ENCODE measurements at places on chromosomes 6 and 20.

DNA sequence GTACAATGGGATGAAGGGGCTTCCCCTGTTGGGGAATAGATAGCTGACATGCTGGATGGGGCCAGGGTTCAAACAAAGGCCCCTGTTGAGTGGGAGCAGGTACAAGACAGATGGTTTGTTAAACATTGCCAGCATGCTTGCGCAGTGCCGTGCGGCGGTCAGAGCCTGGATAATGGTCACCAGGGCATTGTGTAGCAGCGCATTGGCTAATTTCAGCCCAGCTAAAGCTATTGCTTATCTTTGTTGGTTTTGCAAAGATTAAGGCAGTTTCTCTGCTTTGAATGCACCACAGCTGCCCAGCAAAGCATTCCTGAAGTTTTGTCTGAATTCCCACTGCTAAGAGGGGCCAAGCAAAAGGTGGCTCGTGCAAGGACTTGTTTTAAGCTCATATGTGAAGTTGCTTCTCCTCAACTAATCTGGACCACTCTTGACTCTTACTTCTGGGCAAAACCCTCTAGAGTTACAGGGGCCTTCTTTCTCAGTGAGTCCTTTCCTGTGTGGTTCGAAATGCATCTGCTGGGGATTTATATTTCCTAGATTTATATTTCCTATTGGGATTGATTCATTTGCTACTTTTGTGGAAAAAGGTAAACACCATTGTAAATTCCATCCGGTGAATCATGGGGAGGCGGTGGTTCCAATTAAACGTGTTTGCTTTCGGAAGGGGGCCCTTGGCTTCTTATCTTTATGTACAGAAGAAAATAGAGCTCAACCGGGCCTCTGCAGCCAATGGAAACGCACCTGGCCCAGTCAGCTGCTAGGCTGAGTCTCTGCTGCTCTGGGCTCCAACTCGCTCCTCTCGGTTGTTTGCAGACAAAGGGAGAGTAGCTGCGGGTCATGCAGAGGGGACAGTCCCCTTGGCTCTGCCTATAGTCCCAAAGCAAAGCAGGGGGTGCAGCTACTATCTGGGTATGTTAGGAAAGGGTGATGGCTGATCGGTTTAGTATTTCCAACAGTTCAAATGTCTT is 72.1 kb downstream of the FOXA2 start:
- no peak for DNase-seq

GRCh38 chr6:53335224-53335994 is 13.3 kb downstream of the ELOVL5 start:
- no peak for DNase-seq

DNA sequence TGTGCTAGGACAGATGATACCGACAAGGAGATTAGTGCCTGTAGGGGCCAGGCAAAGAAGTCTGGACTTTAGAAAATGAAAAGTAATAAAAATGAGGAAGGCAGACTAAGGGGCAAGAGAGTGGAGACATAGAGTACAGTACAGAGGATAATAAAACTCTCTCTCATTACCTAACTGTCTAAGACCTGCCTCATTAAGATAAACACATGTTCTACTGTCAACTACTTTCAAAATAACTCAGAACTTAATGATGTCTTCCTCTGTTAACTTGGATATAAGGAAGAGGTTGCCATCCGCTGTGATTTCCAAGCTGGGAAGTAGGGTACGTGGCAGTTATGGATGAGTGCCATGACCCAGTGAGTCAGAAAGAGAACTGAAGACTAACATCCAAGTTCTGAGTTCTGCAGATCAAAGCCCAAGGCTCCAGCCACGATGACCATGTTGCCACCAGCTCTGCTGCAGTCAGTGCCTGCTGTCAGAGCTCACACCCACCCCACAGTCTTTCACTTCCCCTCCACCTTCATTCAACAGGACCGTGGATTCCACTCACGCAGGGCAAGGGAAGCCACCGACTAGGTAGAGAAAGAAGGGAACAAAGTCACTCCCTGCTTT is 81.8 kb downstream of the KIF16B start:
- peak; percentile 80 for DNase-seq

GRCh38 chr6:39084506-39084905 is 30.5 kb downstream of the SAYSD1 start:
- DNase-seq, result no peak

DNA sequence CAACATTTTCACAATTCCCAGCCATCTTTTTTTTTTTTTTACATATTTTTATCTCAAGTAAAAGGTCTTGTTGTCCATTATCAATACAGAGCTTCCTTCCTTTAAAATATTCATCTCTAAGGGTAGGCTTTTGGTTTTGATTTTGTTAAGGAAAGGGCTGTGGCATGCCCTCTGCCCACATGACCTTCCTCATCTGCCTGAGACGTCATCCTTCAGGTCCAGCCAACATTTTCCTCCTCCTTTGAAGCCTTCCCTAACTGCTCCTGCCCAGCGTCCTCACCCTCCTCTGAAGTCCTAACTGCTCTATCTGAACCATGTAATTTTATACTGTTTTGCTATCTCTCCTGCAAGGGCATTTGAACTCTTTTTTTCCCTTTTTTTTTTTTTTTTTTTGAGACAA is 73.9 kb upstream of the TGM3 start:
- DNase-seq, result no peak

DNA sequence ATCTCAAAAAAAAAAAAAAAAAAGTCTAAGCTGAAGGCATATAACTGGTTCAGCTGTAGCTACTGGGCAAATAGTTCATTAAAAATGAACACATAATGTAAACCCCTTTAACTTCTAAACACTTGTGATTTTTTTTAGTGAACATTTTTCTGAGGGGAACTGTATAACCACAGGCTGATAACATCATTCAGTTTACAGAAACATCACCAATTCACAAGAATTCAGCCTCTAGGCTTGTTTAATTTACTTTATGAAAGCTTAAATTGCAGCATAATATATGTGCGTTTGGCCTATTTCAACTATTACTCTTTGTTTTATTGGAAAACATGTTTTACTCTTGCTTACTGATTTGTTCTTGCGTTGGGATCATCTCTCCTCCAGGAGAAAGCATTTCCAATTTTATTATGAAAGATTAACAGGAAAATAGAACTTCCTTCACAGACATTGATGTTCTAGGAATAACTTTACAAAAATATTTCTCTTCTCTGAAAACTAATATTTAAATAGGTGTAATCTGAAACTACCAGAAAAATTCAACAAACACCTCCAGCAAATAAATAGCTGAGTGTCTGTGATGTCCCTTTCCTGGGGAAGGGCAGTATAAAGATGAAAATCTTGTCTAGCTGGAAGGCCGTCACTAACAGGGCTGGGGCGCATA is 284.5 kb downstream of the UST start:
- no peak for DNase-seq

DNA sequence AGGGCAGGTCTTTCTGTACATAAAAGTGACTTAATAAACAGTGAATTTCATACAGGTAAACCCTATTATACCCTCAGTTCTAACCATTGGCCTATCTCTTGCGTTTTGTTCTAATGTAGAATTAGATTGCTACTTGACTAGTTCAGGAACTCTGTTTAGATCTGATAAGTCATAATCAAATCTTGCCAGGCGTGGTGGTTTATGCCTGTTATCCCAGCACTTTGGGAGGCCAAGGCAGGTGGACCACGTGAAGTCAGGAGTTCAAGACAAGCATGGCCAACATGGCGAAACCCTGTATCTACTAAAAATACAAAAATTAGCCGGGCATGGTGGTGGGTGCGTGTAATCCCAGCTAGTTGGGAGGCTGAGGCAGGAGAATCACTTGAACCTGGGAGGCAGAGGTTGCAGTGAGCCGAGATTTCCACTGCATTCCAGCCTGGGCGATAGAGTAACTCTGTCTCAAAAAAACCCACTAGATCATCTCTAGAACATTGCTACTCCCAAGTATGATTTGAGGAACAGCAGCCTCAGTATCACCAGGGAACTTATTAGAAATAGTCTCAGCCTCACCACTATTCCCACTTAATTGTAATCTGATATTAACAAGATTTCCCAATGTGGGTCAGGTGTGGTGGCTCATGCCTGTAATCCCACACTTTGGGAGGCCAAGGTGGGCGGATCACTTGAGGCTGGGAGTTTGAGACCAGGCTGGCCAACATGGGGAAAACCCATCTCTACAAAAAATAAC is 12.2 kb downstream of the GTPBP2 start:
- no peak for DNase-seq

DNA sequence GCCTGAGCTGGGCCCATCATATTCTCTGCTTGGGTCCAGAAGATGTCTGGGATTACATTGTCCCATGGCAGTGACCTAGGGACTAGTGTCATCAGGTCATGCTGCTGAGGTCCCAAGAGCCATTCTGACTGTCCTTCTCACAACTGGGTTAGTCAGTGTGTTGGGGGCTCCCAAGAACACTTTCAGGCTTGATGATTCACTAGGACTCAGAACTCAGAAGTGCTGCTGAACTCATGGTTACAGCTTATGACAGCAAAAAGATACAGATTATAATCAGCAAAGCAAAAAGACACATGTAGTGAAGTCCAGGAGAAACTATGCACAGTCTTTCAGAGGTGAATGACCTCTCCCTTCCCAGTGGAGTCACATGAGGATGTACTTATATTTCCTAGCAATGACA is 107.8 kb downstream of the SYNE1 start:
- DNase-seq, result peak; percentile 15

- DNase-seq, result no peak
Measured at GRCh38 chr6:95803889-95804288, 211.9 kb upstream of the FUT9 start.

DNA sequence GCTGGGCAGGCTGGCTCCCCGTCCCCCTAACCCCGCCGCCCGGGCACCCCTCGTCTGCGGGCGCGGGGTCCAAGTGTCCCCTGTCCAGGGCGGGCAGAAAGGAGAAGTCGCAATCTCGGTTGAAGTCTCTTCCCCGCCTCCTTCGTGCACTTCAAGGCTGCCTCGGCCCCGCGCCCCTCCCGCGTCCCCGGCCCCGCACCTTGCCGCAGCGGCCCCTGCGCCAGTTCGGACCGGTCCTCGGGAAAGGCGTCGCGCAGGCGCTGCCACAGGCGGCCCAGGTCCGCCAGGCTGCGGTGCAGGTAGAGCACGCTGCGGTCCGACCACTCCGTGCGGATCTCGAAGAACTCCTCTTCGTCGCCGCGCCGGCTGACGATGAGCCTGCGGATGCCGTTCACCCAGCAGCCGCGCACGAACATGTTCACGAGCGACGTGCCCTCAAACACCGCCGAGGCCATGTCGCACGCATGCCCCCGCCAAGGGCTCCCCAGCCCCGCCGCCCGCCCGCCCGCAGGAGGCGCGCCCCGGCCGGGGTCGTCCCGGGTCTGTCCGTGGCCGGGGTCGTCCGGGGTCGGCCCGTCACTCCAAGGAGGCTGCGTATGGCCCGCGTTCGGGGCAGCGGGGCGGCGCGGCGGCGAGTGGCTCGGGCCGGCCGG is at the start of gene PXDC1:
TSS of gene PXDC1 (minus strand) at position 637 of the 653 bp plus-strand sequence. CDS start at position 455, 182 bp downstream.
- no peak for DNase-seq

GRCh38 chr6:144087789-144088426 is 7.5 kb downstream of the SF3B5 start:
- DNase-seq, result no peak
